GF-D8 (cell line): ENCODE measurements at places on chromosomes 16 and 17.

DNA sequence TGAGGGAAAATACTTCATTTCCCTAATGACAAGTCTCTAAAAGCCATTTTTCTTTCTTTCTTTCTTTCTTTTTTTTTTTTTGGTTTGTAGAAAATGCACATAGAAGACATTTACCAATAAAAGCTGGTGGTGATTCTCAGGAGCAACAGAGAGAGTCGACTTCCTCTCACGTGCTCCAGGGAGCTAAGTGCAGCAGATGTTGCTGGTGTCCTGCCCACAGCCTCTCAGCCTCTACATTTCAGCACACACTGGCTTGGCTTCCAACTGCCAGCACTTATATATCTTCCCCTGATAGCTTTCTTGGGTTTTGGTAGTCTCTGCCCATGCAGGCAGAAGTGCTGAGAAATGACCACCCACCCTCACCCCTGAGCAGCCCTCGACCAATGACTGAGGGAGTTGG is 58.4 kb upstream of the MARCHF10 start:
- DNase-seq = no peak

DNA sequence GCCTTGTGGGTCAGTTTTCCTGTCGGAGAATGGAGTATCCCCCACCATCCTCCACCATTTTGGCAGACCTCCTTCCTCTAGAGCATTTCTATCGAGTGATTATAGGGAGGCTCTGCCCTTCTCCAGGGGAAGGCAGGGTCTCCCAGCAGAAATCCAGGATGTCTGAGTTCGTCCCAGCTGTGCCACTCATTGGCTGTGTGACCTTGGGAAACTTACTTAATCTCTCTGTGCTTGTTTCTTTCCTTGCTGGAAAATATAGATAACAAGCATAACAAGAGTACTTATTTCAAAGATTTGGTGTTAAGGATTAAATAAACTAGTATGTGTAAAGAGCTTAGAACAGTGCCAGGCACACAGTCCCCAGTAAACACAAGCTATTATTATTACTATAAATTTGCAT is 14.8 kb downstream of the ATP2A3 start:
- no peak for DNase-seq

GRCh38 chr16:20064520-20064919 is 9.2 kb downstream of the GPR139 start:
- no peak for DNase-seq

- no peak for DNase-seq
Measured at GRCh38 chr17:55424893-55425540, 3.4 kb upstream of the MMD start.

GRCh38 chr17:79388556-79389295 is 222.1 kb downstream of the RBFOX3 start:
- DNase-seq = no peak

GRCh38 chr16:9112166-9112843 is 20.9 kb downstream of the HAPSTR1 start:
- DNase-seq = no peak

DNA sequence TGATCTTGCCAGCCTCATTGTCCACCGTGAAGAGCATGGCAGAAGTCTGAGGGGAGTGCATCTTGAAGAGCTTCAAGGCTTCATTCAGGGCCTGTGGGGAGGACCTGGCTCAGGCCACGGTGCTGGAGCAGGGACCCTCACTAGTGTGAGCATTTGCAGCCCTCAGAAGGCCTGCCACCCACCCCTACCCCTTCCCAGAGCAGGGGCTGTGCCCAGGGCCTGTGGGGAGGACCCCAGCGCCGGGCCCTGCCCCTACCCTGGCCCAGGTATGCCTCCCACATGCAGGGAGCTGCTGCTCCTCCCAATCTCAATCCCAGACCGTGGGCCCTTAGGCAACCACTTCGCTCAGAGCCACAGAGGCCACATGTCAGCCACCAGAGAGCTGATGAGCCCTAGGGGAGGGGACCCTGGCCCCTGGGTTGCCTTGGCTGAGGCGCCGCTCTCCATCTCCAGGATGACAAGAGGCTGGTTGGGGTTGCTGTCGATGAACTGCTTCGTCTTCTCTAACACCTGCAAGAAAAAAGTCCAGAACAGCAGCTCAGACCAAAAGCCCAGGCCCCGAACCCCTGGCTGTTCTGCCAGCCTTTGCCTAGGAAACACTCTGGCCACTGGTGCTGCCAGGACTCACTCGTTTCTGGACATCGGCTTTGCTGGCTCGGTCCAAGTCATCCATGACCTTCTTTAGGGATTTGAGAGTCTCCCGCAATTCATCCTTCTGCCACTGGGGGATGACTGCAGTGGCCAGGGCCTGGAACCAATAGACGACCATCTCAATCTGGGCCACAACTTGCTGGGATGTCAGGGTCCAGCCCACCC is 1.8 kb upstream of the EXOSC6 start:
- no peak for DNase-seq

DNA sequence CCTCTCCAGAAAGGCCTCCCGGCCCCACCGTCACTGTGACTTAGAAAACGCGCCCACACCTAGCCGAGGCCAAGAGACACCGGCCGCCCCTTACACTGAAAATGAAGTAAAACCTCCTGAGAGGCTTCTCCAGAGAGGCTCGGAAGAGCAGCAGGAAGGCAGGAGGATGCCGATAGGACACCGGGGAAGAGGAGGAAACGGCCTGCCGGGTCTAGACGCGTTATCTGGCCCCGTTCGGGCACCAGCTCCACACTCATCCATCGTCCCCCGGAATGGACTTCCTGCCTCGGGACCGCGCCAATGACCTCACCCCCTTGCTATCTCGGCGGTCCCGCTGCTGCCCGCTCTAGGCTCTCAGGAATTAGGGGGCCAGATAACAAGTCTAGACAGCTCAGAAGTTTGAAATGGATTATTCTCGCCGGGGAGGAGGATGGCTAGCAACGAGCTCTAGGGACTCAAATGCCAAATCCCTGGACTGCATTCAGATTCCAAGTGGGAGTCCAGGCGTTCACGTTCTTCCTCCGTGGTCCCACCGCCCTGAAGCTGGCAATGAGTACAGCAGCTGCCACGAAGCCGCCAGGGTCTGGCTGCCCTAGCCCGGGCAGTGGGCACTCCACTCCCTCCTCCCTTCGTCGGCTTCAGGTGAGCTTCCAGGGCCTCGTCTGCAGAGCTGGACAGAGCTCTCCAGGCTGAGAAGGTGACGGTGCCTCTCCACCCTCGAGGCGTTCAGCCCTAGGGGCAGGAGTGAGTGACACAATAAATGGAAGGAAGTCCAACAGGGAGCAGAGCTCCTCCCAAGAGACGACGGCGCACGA is 350.9 kb downstream of the FOXL1 start:
- no peak for DNase-seq

DNA sequence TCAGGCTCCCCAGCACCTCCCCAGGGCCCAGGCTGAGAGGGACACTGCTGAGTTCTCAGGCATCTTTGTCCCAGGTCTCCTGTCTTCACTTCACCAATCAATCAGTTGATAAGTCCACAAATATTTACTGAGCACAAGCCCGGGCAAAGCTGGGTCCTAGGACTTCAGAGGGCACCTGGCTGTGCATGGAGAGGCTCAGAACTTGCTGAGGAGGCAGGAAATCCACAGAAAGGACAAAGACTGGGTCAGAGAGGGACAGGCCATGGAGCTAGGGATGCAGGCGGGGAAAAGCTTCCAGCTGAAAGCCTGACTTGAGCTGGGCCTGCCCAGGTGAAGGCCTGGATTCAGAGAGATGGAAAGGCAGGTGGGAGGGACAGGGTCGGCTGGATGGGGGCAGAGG is 33.2 kb upstream of the C1QL1 start:
- DNase-seq = no peak

DNA sequence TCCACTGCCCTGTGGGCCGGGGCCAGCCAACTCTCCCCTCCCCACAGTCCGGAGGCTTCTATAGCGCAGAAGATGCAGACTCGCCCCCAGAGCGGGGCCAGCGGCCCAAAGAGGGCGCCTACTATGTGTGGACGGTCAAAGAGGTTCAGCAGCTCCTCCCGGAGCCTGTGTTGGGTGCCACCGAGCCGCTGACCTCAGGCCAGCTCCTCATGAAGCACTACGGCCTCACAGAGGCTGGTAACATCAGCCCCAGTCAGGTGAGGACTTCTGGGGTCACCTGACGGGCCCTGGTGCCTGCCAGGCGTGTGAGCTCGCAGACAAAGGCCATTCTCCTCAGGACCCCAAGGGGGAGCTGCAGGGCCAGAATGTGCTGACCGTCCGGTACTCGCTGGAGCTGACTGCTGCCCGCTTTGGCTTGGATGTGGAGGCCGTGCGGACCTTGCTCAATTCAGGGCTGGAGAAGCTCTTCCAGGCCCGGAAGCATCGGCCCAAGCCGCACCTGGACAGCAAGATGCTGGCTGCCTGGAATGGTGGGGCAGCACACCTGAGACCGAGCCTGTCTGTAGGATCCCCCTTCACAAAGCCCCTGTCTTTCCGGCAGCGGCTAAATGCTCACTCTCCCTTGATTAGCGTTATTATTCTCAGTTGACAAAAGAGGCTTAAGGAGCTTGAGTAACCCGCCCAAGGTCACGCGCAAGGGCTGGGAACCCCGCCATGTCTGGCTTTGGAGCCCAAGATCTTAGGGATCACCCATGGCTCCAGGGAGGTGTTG is 3.9 kb downstream of the SPATA20 start:
- no peak for DNase-seq

DNA sequence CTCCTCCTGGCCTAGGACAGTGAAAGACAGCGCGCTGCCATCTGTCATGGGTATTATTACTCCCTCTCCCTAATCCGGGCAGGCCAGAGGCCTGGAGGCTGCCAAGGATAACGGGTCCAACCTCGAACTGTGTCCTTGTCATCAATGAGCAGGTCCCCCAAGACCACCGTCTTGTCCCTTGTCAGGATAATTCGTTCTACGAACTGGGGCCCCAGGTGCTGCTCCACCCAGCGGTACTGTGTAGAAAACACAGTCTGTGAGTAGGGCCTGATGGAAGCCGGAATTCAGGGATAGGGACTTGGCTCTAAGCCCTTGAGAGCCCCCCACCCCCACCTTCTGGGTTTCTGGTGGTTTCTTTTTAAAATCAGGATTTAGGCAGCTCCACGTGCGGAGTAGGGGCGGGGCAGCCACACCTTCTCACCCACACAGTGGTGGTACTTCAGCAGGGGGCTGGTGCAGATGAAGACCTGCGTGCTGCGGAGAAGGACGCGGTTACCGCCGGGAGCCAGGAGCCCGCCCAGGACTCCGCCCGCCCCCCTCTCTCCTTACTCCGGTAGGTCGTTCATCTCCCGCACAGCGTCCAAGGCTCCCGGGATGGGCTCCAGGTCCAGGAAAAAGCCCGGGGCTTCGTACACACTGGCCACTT is 787 bp downstream of the NT5C start:
- DNase-seq = no peak

GRCh38 chr17:72191921-72192799 is 71.3 kb downstream of the SOX9 start:
- DNase-seq = no peak

- no peak for DNase-seq
Measured at GRCh38 chr17:51764387-51764971, 394.0 kb downstream of the CA10 start.

GRCh38 chr17:4678448-4679026 is 25.4 kb downstream of the PELP1 start:
- peak; percentile 7 for DNase-seq

- no peak for DNase-seq
Measured at GRCh38 chr16:67537636-67538591, 9.3 kb downstream of the RIPOR1 start.

GRCh38 chr16:28491230-28491969 is 474 bp downstream of the CLN3 start:
- peak; percentile 52 for DNase-seq

DNA sequence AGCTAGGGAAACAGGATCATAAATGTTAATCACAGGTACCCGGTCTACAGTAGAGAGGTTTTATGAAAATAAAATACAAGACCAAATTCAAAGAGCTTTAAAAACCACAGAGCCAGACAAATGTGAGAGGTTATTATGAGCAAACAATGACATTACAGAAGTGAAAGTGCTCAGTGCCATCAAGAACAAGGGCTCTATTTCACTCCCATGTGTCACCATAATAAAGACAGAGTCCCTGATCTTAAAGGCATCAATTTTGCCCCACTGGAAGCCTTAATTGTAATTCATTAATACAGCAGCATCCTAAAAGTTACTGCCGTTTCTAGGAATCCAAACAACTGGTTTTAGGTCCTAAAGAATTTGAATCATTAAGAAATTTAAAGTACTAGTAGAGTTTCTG is 43.7 kb upstream of the CDRT4 start:
- DNase-seq = no peak

GRCh38 chr17:74690409-74690825 is 22.3 kb downstream of the CD300LF start:
- DNase-seq = peak; percentile 99

GRCh38 chr17:65559461-65559803 is 2.0 kb downstream of the AXIN2 start:
- no peak for DNase-seq

DNA sequence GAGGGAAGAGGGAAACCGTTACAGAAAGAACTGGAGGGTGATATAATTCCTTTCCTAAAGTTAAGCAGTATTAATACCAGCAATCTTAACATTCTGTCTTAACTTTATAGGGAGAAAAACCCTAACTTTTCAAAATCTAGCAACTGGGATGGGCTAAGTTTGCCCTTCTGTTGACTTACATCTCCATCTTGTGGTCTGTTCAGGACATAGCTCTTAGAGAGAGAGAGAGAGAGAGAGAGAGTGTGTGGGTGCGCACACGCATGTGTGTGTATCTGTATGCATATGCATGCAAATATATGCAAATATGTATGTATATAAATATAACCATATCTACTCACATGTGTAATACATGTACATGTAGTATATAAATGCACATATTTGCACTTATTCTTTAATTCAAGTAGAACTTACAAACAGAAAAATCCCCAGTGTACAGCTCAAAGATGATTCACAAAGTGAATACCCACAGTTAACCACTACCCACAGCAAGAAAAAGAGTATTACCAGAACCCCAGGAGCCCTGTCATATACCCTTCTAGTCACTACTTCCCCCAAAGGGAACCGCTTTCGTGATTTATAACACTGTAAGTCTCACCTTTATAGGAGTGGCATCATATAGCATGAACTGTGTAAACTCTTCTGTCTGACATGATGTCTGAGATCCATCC is 46.5 kb downstream of the STX8 start:
- DNase-seq = no peak

DNA sequence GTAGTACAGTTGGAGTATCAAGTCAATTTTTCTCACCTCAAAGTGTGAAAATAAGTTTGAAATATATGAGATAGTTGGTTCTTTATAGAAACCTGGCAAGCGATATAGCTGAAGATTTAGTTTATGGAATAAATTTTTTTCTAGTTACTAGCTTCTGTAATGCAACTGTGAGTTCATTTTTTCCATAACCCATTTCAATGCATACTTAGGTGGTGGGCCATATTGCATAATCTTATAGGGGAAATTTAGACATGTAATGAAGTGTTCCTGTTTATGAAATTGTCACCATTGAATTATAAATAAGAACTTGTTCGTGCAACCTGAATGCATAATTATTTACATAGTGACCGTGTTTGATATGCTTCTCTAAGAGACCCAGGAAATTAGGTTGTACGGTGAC is 9.0 kb downstream of the MOSMO start:
- DNase-seq = no peak

- DNase-seq = no peak
Measured at GRCh38 chr17:8122422-8122923, 1.4 kb downstream of the HES7 start.

- DNase-seq = peak; percentile 37
Measured at GRCh38 chr16:11634312-11634711, 33.9 kb upstream of the SNN start.

- DNase-seq = no peak
Measured at GRCh38 chr16:82783933-82784572, 157.3 kb downstream of the CDH13 start.
